ENCODE measurements at places on chromosomes 11 and 22.
A peak's percentile ranks its signal among the peaks of the same experiment; 100 is the strongest.

DNA sequence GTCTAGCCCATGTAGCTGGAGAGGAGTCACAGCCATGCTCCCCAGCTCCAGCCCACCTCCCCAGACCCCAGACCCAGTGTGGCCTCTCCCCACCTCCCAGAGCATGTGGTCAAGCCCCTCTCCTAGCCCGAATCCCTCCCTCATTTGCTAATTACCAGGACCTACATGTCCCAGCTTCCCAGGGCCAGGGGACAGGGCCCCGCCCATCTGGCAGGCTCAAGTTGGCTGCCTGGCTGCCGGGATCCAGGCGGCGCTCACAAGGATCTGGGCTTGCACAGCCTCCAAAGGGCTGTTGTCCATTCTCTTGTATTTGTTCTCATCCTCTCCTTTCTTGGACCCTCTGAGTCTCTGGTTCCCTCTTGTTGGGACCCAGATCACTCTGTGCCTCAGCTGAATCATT, 4.6 kb upstream of the MIF start:
- no peak for DNase-seq

GRCh38 chr11:128841461-128842072, 25.5 kb downstream of the KCNJ1 start:
- DNase-seq, result no peak

- peak; percentile 47 for DNase-seq
These were observed 44.6 kb downstream of the RDX start for GRCh38 chr11:110251836-110252235.

DNA sequence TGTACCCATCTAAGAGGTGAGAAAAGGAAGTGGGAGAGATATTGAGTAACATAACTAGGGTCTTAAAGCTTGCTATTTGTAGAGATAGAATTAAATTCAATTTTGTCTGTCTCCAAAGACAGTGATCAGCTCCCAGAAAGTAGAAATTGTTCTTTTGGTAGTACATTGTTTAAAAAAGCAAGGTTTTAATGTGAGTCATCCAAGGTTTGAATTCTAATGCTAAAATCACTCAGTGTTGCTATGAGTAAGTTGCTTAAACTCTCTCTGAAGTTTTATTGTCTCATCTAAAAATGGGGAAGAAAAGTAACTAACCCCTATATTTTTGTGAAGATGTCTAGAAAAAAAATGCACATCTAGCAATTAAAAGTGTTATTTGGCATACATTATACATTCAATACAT, 1004.5 kb upstream of the CCDC90B start:
- DNase-seq, result peak; percentile 17

GRCh38 chr22:26849575-26849974, 192.2 kb downstream of the MIAT start:
- no peak for DNase-seq

DNA sequence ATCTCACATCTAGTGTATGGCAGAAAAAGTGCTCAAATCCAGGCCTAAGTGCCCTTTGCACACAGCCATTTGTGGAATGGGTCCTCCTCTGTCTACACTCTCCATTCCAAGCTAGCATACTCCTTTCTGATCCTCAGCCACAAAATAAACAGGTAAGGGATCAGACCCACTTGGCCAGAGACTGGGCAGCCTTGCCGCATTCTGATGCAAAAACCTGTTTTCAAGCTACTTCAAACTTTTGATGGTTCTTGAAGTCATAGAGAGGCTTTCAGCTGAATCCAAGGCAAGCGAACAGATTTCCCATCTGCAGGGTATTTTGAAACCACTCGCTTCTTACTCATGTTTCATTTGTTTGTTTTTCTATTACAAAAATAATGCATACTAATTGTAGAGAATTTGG, 136.6 kb upstream of the NAV2 start:
- no peak for DNase-seq

- peak; percentile 61 for DNase-seq
These were observed 112.8 kb downstream of the WNT7B start for GRCh38 chr22:45863981-45864751.

DNA sequence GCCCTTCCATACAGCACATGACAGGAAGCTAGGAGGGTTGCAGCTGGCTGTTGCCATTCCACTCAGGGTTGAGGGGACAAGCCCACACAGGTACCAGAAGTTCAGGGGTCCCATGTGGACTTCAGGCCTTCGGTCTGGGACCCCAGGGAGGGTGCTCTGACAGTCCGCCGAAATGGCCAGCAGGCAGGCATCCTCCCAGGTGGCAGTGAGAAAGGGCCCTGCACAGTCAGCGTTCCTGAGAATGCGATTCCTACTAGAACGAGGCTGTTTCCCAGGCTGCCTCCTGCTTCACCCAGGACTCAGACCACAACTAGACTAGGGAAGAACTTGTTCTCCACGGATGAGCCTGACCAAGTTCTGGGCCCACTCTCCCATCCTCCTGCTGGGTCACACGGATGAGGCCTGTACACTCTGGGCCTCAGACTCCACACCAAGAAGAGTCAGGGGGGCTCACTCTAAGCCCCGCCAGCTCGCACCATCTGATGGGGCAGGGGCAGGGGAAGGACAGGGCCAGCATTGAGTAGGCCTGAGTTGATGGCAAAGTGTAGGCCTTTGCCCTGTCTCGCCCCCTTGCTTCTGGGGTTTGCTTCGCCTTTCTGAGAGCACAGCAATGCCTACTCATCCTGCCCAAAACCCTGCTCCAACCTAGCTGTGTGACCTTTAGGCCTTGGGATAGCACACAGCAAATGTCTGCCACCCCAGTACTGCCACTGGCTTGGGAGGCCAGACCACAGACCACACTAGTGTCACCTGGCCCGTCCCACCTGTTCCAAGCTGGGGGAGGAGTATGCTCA, 14.0 kb downstream of the KCNQ1OT1 start:
- DNase-seq, result no peak

DNA sequence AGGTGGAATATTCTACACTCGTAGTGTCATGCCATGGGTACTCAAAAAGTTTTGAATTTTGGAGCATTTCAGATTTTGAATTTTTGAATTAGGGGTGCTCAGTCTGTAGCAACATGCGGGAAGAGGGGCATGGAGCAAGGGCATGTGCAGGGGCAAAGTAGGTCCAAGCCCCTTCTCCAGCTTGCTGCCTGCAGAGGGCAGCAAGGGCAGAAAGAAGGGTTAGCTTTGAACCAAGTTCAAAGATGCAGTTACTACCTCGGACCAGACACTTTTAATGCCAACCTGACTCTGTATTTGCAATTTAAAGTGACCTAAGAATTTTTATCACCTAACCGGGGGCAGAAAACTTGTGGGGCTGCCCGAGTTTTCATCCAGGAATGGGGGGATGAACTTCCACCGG, 68.2 kb downstream of the CD82 start:
- no peak for DNase-seq

DNA sequence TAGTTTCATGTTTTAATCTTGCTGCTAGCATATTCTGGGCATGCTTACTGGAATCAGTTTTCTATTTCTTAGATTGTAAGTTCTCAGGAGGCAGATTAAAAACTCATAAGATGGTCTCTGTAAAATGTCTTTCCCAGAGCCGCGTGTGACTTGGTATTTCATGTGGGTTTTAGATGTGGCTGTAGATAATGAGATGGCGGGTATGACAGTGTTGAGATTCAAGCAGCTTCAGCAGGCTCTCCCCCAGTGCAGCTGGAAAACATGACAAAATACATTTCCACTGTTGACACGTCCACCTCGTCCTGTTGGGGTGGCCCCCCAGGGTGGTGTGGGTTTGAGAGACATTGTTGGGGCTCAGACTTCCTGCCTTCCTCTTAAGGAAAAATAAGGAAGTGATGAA, 106.8 kb downstream of the KIRREL3 start:
- DNase-seq, result no peak

GRCh38 chr11:101438126-101438525, 145.7 kb downstream of the TRPC6 start:
- no peak for DNase-seq

DNA sequence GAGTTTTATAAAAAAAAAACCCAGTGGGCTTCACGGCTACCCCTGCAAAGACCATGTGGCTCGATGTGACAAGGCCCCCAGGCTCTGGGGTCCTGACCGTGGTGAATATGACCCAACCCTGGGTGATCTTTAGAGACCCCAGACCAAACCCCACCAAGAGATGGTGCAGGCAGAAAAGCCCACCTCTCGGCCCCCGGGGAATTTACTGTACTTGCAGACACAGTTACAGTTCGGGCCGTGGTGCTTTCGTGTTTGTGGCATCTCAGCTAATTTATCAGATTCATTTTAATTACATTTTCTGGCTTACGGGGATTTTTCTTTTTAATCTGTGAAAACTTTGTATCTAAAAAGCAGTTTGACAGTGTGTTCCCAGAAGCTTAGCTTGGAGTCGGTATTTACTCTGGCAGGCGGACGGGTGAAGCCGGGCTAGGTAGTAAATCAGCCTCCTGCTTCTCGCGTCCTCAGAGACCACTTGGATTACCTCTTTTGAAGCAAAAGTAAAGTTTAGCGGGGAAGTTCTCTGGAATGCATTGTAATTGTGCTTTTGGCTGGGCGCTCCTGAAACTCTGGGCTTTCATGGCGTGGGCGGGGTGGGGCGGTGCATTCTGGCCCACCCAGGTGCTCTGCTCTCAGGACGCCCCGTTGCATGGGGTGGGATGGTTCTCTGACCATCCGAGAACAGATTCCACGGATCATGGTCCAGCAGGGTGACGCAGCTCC, 25.3 kb downstream of the ANO1 start:
- DNase-seq, result no peak

DNA sequence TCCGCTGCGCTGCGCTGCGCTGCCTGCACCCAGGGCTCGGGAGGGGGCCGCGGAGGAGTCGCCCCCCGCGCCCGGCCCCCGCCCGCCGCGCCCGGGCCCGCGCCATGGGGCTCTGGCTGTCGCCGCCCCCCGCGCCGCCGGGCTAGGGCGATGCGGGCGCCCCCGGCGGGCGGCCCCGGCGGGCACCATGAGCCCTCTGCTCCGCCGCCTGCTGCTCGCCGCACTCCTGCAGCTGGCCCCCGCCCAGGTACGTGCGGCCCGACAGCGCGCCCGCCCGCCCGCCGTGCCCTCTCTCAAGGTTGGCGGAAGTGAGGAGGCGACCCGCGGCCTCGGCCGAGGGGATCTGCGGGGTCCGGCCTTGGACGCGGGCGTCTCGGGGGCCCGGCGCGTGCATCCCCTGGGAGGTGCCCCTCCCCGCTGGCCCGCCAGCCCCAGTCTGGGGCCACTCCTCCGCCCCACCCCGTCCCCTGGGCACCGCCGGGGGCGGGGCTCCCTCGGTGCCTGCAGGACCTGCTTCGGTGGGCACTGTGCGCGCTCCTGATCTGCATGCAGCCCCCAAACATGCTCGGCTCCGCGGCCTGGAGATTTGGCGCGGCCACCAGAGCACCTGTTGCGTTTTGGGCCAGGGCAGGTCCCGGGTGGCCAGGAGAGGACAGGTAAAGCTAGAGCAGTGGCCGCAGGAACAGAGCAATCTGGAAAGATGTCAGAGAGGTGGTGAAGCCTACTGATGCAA, 429 bp downstream of the VEGFB start:
- no peak for DNase-seq

DNA sequence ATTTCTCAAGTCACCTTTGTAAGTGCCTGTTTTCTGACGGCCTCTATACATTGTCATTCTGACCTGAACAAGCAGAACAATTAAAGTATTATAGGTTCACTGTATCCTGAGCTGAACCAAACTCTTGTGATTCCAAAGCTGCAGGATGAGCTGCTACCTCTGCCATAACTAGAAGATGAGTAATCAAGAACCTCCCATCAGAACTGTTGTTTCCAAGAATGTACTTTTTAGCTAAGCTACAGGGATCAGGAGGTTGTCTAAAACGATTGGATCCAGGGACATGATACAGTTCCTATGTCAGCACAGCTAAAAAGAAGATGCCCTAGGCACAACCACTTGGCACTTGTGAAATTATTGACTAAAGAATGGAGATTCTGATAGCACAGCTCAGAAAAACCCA, 288.4 kb upstream of the CCDC90B start:
- DNase-seq, result peak; percentile 45

- DNase-seq, result no peak
These were observed 54.7 kb upstream of the SLC25A1 start for GRCh38 chr22:19233189-19233661.

DNA sequence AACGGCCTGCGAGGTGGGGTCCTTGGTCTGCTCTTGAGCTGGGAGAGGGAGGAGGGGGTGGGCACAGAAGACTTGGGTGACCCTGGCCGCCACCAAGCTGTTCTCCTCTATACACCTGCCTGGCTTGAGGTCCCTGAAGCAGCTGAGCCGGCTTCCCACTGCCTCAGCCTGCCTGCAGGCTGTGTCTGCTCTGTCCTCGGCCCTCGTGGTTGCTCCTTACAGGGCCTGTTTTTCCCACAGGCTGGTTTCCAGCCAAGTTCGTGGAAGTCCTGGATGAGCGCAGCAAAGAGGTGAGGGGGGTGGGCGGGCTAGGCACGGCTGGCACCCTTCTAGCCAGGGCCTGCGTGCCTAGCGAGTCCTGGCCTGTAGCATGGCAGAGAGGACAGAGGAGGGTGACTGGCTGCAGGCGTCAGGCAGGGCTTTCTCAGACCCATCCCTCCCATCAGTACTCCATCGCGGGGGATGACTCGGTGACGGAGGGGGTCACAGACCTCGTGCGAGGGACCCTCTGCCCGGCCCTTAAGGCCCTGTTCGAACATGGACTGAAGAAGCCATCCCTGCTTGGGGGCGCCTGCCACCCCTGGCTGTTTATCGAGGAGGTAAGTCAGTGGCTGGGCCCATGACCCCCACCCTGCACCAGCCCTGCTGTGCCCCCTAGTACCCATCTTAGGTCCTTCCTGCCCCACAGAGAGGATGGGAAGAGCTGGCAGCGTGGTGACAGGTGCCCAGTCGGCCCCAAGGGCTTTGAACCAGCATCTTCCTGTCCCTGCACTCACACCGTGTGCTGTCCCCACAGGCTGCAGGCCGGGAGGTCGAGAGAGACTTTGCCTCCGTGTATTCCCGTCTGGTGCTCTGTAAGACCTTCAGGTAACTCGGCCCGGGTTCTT, 37.7 kb downstream of the SGSM3 start:
- no peak for DNase-seq

- no peak for DNase-seq
These were observed 10.3 kb upstream of the IGSF9B start for GRCh38 chr11:133966921-133967598.

GRCh38 chr11:44018127-44018521, 29.7 kb upstream of the ACCSL start:
- no peak for DNase-seq

GRCh38 chr11:27020751-27021150, 19.9 kb upstream of the BBOX1 start:
- DNase-seq, result no peak

DNA sequence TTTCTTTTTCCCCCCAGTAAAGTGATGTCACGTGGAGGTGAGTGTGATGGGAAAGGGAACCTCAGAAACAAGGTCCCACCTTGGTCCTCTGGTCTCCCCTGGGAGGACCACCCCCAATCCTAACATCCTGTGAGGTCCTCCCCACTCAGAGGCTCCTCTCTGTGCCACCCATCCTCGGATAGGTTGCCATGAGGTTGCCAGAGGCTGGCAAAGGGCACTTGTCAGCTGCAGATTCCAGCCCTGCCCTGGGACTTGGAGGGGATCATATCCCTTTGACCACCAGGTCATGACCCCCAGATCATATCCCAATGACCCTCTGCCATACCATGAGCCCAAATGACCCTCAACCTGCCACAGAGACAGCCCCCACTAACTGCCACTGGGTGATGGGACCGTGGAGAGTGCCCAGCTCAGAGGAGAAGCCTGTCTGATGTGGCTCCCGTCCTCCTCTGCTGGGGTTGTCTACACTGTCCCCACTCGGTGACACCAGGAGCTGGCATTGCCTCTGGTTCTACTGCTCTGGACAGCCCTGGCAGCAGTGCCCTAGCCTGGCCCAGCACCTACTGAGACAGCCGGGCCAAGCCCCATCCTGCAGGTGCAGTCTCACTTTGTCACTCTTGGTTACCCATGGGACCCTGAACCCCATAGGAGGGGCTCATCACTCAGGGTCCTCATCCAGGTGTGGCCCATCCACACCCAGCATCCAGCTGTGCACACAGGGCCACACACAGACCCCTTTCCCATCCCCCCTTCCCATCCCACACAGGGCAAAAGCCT, 90.2 kb upstream of the KCNQ1OT1 start:
- no peak for DNase-seq

Data from AG10803 (cell line).